ENCODE measurements at places on chromosomes 1 and 21. TPM values are rescaled to one million over a fixed set of nuclear protein-coding genes. Genes with fewer than 3 reads are reported as not detected.

Gene CYP4X1
- 7.2 TPM for polyA plus RNA-seq

Gene HES3
- polyA plus RNA-seq: not detected

Gene HTR6
- polyA plus RNA-seq: not detected

Gene HHAT
- 1.2 TPM for polyA plus RNA-seq

Gene MYBPH
- 0.16 TPM for polyA plus RNA-seq

Gene PTGFRN
- 8.0 TPM for polyA plus RNA-seq

Gene OR2AK2
- polyA plus RNA-seq: not detected

Gene SLC30A2
- polyA plus RNA-seq: 0.08 TPM

Gene CLDN19
- polyA plus RNA-seq: 0.01 TPM
